Erythroblast (primary cell): ENCODE measurements at places on chromosomes 4 and X.
A peak's percentile ranks its signal among the peaks of the same experiment; 100 is the strongest.

DNA sequence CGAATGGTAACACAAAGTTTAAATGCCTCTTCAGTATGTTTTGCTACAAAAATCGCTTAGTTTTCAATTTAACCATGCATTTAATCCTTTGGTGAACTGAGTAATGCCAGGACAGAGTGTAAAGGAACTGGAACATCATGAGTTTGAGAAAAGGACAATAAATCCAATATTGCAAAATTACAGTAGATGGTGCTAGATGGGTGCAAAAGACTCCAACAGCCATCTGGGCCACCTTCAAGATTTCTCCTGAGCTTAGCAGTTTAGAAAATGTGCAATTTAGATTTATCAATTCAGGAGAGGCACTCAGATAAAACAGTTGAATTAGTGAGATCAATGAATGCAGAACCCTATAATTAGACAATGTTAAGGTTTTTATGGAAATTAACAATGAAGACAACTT lies 33.2 kb upstream of the MID1IP1 start:
- DNase-seq: peak; percentile 46

DNA sequence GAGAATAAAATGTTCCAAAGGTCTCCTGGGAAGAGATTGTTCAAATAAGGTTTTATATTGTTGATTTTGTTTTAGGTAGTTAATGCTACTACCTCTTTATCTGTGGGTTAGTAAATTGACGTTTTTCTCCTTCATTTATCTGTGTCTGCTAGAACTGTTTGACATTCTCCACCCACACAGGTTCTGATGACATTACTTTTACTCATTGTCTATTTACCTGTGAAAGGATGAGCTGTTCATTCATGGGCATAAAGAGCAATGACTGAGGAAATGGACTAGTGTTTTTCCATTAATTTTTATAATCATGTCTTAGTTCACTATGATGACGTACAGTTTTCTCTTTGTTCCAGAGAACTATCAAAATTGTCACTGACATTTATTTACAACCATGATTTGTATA lies 75.6 kb downstream of the CPE start:
- DNase-seq: no peak

DNA sequence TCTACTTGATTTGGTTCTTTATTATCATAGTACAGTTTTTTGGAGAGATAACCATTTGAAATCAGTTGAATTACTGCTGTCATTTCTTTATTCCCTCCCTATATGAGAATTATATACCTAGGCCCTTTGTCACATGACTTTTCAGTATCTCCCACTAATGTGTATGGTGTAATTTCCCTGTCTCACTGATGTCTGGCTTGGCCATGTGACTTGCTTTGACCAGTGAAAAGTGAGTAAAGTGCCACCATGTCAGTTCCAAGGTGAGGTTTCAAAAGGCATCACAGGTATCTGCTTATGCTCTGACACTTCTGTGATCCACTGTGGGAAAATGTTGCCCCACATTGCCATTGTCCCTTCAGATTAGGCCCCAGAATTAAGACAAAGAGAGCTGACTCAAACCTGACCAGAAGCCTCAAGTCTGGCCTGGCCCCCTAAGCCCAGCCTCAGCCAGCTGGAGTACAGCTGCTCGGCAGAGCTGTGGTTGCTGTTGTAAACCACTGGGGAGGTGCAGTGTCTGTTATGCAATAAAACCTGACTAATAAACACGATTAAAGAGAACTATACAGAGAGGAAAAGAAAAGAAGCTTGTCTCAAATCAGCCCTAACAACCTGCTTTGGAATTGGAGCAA lies 27.5 kb downstream of the SETD7 start:
- DNase-seq: no peak

- no peak for DNase-seq
These were observed 67.8 kb upstream of the ETNPPL start for GRCh38 chr4:108830509-108831244.

GRCh38 chr4:172794307-172794703 lies 374.3 kb upstream of the GALNT7 start:
- no peak for DNase-seq

GRCh38 chr4:150714462-150715438 lies 132.8 kb downstream of the MAB21L2 start:
- no peak for DNase-seq

- no peak for DNase-seq
These were observed 37.1 kb upstream of the CCDC149 start for GRCh38 chr4:24949970-24950369.

DNA sequence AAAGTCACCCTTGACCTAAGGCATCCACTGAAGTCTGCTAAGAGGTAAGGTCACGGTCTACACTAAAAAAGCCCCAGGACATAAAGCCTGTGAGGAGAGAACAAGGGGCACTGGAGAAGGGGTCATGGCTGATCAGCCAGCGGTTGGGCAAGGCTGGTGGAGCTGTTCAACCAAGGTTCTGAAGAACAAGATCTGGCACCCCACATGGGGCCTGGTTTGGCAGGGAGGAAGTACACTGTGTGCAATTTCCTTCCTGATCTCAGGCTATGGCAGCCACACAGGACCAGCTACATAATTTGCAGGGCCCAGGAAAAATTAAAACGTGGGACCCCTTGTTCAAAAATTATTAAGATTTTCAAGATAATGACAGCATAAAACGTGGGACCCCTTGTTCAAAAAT lies 14.1 kb upstream of the BRS3 start:
- DNase-seq: no peak

GRCh38 chr4:48275247-48275646 lies 5.6 kb upstream of the TEC start:
- peak; percentile 79 for DNase-seq

- no peak for DNase-seq
These were observed 12.1 kb upstream of the DCTD start for GRCh38 chr4:182929296-182929695.

DNA sequence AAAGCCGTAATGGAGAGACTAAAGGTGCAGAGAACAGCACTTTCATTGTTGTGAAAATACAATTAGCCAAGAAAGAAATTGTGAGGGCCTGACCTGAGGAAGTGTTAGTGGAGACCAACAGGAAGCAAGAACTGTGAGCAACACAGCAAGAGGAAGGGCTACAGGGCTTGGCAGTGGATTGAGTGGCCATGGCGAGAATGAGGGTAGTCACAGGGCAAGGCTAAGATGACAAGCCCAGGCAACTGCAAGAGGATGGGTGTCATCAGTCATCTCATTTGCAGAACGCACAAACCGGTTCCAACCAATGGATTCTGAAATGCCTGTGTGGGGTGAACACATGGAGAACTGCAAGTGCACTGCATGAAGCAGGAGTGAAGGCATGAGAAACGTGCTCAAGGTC lies 3.6 kb downstream of the SLC10A6 start:
- DNase-seq: no peak

- DNase-seq: no peak
These were observed 32.3 kb downstream of the GAB3 start for GRCh38 chrX:154718616-154719015.

- DNase-seq: no peak
These were observed 246.4 kb upstream of the TRAM1L1 start for GRCh38 chr4:117331817-117332216.

DNA sequence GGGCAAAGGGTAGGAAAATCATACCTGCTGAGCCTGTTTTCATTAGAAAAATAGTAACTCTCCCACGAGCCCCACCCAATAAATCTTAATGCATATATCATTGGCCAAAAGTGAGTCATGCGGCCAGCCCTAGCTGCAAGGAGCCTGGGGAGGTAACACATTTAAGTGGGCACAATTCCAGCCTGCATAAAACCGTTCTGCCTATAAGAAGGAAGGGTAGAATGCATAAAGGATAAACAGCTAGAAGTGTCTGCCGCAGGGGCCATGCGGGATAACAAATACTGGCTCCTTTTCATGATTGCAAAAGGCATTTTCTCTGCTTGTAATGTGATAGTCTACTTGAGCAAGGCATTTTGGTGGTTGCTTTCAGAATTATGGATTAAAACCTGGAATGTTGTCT lies 37.1 kb downstream of the EFHC2 start:
- DNase-seq: no peak

DNA sequence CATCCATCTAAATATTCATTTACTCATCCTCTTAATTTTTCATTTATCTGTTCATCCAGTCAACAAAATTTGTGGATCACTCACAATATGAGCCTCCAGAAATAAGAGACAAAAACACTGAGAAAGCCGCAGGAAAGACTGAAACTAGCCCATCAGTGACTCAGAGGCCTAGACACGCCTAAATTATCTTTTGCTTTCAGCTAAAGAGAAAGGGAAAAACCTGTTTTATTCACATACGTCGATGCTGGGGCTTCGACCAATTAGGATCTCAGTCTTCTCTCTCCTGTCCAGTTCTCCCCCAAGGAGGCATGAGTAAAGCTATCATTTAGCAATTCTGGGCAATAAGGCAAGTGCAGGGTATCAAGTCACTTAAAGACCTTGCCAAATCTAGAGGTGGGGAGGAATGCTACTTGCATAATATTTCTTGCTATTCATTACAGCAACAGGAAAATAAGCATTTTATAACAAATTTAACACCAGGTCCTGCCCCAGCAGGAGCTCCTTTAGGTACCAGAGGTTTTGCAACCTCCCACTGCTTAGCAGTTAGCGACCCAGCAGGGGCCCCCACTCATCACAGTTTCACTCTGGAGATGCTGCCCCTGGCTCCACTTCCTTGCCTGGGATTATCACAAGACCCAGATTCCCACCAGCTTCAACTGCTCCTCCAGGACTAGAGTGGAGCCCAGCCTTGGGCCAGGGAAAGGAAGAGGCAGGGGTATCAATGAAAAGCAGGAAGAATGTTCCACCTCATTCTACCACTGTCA lies 30.1 kb upstream of the TMEM154 start:
- DNase-seq: no peak

DNA sequence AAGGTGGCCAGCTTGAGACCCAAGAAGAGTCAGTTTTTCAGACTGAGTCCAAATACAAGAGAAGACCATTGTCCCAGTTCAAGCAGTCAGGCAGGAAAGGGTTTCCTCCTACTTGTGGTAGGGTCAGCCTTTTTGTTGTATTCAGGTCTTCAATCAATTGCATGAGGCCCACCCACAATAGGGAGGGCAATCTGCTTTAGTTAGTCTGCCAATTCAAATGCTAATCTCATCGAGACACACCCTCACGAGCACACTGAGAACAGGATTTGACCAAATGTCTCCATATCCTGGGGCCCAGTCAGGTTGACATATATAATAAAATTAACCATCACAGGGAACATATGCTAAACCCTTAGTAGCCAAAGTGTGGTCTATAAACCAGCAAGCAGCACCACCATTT lies 75.3 kb upstream of the FRMPD3 start:
- no peak for DNase-seq

DNA sequence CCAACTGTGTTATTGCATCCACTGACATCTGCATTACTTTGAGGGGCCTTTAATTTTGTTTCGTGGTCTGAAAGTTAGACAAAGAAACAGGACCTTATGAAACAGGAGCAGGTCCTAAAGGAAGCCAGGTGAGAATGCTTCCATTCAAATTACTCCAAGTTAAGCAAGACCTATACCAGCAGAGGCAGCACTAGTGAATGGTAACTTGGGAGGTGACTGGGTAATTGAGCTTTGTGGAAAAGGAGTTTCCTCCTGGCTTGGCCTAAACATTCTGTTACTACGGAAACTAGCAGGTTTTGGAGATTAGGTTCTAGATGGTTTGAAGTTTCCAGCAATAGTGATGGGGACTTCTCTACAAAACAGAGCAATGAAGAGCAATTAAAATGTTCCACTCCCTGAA lies 173.5 kb downstream of the NKX6-1 start:
- no peak for DNase-seq

DNA sequence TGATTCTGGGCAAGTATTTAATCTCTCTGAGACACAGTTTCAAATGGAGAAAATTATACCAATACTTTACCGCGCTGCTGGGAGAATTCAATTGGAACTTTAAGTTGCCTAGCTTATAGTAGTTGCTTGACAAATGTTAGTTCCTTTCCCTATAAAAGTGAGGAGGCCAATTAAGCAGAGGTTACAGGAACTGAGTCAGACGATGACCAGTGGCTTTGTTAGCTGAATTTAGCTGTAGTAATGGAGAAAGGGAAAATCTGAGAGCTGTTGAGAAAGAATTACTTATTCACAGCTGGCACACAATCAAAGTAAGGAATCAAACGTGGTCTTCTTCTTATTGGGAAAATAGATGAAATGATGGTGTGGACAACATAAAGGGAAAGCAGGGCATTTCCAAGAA lies 29.6 kb downstream of the SMARCA1 start:
- no peak for DNase-seq

GRCh38 chr4:154416190-154416547 lies 75.4 kb downstream of the DCHS2 start:
- DNase-seq: no peak

- DNase-seq: no peak
These were observed 160.3 kb upstream of the GPC4 start for GRCh38 chrX:133575501-133576136.

DNA sequence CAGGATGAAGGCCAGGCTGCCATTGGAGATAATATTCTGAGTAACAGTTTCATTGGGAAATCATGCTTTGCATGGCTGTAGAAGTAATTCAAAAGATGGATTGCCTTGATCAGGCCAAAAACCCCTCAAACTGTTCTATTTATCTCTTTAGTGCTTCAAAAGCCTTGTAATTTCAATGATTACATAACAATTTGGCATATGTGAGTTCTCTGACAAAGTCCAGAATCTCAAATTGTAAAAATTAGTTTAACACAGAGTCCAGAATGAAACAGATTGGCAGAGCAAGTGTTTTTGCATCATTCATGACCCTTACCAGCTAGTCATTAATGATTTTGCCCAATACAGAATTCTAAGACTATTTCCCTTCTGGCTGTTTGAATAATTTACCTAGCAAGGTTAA lies 347.3 kb downstream of the SPRY1 start:
- DNase-seq: no peak

DNA sequence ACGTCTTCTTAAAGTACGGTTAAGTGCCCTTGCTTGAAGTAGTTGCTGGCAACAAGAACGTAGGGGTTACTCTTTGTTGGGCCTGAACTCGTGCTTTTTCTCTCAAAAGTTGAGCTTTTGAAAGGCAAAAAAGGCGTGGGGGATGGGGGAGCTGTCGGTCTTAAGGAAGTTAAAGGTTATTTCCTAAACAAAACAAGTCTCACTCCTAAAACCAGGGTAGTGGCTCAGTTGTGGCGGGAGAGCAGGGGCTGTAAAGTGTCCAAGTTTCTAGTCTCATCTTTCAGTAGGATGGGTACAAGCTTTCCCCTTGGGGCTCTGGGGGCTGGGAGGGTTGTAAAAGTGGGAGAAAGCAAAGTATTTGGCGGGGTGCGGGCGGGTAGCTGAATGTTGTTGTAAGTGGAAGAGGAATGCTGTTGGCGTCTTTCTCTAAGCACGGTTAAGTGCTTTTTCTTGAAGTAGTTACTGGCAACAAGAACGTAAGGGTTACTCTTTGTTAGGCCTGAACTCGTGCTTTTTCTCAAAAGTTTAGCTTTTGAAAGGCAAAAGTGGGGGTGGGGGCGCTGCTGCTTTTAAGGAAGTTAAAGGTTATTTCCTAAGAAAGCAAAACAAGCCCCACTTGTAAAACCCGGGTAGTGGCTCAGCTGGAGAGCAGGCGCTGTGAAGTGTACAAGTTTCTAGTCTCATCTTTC lies 904 bp upstream of the WDR1 start:
- no peak for DNase-seq

- DNase-seq: no peak
These were observed 640.7 kb downstream of the BCOR start for GRCh38 chrX:39456894-39457604.

GRCh38 chr4:93710101-93710846 lies 118.3 kb upstream of the ATOH1 start:
- peak; percentile 13 for DNase-seq
